ENCODE measurements at places on chromosomes 5 and 9.

- DNase-seq, result no peak
Measured at GRCh38 chr5:29504411-29504810, 1689.1 kb upstream of the CDH6 start.

DNA sequence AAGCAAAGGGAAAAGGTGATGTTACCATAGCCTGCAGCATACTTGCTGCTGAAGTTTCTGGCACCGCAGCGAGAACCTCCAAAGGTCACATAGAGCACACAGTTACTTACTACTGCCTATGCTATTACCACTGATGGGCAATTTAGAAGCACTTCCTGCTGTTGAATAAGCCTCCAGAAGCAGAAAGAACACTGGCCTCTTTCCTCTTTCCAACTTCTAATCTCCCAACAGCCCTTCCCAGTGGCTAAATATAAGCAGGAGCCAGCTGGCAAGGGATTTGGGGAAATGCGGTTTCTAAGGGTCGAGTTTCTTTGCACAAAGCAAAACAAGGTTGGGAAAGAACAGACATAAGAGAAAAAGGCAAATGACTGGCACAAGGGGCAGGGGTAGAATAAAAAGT, 669.2 kb upstream of the ACO1 start:
- DNase-seq, result no peak

- DNase-seq, result no peak
Measured at GRCh38 chr5:95735406-95735805, 4.3 kb downstream of the RHOBTB3 start.

DNA sequence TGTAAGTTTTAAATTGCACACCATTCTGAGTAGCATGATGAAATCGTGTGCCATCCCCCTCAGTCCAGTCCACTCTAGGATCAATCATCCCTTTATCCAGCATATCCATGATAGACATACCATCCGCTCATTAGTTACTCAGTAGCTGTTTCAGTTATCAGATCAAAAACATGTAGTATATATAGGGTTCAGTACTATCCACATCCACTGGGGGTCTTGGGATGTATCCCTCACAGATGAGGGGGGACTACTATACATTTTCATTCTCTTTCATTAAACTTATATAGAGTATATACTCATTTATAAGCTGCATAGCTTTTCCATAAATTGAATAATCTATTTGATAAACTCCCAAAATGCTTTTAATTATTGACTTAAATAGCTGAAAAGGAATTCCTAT, 67.6 kb downstream of the MEIKIN start:
- no peak for DNase-seq

GRCh38 chr5:172123269-172123692, 64.7 kb downstream of the STK10 start:
- no peak for DNase-seq

DNA sequence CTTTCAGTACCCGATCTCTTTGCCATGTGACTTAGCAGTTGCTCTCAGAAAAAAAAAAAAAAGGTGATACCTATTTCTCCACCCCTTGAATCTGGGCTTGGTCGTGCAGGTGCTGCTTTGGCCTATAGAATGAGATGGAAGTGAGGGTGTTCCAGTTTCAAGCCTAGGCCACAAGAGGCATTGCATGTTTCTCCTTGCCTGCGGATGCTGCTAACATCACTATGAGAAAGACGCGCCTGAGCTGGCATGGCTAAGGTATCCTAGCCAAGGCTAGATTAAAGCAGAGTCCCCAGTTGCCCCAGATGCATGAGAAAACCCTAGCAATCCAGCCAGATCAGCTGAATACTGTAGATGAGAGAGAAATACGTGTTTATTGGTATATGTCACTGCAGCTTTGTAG, 14.7 kb upstream of the CSF1R start:
- no peak for DNase-seq

GRCh38 chr9:38380230-38380871, 12.2 kb upstream of the ALDH1B1 start:
- no peak for DNase-seq

GRCh38 chr9:385818-386398, 171.2 kb downstream of the DOCK8 start:
- DNase-seq, result peak; percentile 52

- DNase-seq, result no peak
Measured at GRCh38 chr5:166716856-166717492, 1574.5 kb upstream of the WWC1 start.

DNA sequence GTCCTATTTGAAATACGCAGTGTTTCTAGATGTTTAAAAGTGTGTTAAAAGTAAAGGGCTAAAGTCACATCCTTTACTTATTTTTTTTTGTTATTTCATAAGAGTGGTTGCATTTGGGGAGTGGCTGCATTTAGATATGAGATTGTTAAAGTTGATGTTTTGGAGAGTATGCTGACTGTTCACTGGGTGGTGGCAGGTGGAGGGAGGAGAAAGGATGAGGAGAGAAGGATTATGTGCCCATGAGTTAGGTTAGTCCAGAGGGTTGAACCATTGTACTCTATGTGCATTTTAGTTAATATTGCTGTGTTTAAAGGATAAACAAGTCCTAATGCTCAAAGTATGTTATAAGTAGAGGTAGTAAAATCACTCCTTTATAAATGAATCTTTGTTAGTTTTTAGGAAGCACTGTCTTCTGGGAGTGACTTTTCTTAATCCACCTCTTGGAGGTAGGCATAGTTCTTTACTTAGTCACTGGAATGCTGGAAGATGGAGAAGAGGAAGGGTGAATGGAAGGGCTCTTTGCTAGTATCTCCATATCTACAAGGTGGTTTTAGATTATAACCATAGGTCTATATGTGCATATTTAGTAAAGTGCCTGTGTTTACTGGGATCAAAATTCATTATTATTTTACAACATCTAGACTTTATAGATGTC, 332.3 kb downstream of the NPR3 start:
- DNase-seq, result no peak

GRCh38 chr5:35855187-35855586, 1.5 kb upstream of the IL7R start:
- no peak for DNase-seq

Data from HCT116 (cell line).